T-helper 17 cell (primary cell): ENCODE measurements at places on chromosomes 11 and 22.
A peak's percentile ranks its signal among the peaks of the same experiment; 100 is the strongest.

- H3K4me3 ChIP-seq: no peak overlapping the region
- no peak for DNase-seq
- H3K27me3 ChIP-seq: no peaks in the 10 kb centered on the region
- H3K36me3 ChIP-seq: peaks cover 5% of the 10 kb centered on the region
Measured at GRCh38 chr22:50206599-50206998, 5.8 kb downstream of the SELENOO start.

DNA sequence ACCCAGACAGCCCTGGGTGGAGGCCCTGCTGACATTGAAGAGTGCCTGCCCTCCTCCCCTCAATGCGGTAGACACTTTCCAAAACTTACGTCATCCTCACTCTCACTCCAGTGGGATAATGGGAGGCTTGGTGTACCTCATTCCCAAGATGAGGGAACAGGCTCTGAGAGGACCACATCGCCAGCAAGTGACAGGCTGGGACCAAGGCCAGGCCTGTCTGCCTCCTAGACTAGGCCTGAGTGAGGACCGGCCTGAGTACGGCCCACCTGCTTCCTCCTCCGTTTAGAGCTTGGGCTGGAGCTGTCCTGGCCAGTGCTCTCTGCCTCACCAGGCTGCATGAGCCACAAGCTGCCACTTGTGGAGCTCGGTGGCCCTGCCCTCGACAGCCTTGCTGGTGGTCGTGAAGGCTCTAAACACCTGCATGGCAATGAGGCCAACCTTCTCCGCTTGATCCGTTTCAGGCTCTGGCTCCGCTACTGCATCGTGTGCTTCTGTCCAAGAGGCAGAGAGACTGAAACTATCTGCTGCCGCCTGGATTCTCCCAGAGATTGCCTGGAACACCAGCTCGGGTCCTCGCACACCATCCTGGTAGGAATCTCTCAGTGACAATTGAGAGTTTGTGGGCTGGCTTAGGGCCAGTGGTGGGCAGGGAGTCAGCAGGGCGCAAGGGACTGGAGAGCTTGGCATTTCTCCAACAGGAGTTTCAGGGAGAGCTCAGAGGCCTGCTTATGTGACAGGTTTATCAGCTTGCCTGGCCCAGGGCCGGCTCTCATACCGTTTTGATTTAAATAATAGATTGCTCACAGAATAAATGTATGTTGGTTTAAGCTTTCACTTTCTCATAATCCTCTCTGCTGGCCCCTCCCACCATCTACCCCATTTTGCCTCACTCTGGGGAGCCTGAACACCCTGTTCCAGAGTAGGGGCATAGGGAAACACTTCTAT, 9.4 kb downstream of the LRRC75B start:
- no peak overlapping the region for H3K27ac ChIP-seq
- H3K4me3 ChIP-seq: no peak overlapping the region
- no peaks in the 10 kb centered on the region for H3K36me3 ChIP-seq
- no peaks in the 10 kb centered on the region for H3K27me3 ChIP-seq
- H3K4me1 ChIP-seq: peaks cover 1% of the 10 kb centered on the region

GRCh38 chr22:27019827-27020226, 362.4 kb downstream of the MIAT start:
- H3K27me3 ChIP-seq: peaks cover 14% of the 10 kb centered on the region
- H3K4me3 ChIP-seq: no peak overlapping the region
- no peaks in the 10 kb centered on the region for H3K4me1 ChIP-seq

DNA sequence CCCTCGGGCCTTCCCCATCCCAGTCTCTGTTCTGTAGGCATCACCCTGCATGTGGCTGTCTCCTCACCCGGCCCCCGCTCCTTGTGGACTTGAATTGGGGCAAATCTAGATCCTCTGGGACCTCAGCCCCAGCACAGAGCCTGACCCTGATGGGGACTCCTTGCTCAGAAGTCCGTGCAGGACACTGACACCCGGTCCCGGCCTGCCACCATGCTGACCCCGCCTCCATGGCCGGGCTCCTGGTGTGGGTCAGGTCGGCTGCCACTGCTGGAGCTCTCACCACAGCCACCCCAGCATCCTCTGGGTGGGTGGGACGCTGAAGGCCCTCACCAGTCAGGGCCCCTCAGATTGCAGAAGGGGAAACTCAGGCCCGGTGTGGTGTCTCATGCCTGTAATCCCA, 1.8 kb downstream of the IGLL1 start:
- H3K4me1 ChIP-seq: peaks cover 6% of the 10 kb centered on the region
- no peak for DNase-seq
- peaks cover 45% of the 10 kb centered on the region for H3K27me3 ChIP-seq
- no peak overlapping the region for H3K4me3 ChIP-seq
- H3K36me3 ChIP-seq: peaks cover 8% of the 10 kb centered on the region

DNA sequence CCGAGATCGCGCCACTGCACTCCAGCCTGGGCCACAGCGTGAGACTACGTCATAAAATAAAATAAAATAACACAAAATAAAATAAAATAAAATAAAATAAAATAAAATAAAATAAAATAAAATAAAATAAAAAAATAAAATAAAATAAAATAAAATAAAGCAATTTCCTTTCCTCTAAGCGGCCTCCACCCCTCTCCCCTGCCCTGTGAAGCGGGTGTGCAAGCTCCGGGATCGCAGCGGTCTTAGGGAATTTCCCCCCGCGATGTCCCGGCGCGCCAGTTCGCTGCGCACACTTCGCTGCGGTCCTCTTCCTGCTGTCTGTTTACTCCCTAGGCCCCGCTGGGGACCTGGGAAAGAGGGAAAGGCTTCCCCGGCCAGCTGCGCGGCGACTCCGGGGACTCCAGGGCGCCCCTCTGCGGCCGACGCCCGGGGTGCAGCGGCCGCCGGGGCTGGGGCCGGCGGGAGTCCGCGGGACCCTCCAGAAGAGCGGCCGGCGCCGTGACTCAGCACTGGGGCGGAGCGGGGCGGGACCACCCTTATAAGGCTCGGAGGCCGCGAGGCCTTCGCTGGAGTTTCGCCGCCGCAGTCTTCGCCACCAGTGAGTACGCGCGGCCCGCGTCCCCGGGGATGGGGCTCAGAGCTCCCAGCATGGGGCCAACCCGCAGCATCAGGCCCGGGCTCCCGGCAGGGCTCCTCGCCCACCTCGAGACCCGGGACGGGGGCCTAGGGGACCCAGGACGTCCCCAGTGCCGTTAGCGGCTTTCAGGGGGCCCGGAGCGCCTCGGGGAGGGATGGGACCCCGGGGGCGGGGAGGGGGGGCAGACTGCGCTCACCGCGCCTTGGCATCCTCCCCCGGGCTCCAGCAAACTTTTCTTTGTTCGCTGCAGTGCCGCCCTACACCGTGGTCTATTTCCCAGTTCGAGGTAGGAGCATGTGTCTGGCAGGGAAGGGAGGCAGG, at the start of gene GSTP1:
TSS of gene GSTP1 (plus strand) at position 566 of the 958 bp plus-strand sequence. CDS start at position 598, 32 bp downstream.
- peak within 1 kb of the TSS; percentile 90 for H3K4me3 ChIP-seq
- H3K4me1 ChIP-seq: peaks cover 31% of the 10 kb centered on the region
- DNase-seq: peak; percentile 62
- peak within 1 kb of the TSS; percentile 81 for H3K27ac ChIP-seq

GRCh38 chr22:28710107-28710506, 30.5 kb upstream of the TTC28 start:
- peaks cover 3% of the 10 kb centered on the region for H3K36me3 ChIP-seq
- H3K27ac ChIP-seq: no peak overlapping the region
- no peaks in the 10 kb centered on the region for H3K4me1 ChIP-seq
- DNase-seq: no peak
- no peak overlapping the region for H3K4me3 ChIP-seq

DNA sequence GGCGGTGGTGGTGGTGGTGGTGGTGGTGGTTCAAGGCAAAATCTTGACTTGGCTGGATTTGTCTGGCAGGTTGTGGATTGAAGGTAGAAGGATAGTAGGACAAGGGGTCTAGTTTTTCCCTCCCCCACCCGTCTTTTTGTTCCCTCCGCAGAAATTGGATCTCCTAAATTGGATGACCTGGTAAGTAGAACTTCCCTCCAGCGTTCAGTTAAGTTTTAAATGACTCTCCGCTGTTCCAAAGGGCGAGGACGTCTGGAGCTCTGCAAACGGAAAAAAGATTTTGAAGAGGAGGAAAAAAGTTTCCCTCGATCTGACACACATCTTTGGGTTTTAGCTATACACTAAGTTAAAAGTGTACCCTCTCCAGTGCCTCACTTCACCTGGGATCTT, 422 bp upstream of the LGR4 start:
- H3K27ac ChIP-seq: peak overlapping the region; percentile 77
- H3K4me3 ChIP-seq: peak overlapping the region; percentile 100
- peaks cover 16% of the 10 kb centered on the region for H3K4me1 ChIP-seq
- peaks cover 3% of the 10 kb centered on the region for H3K36me3 ChIP-seq

- no peaks in the 10 kb centered on the region for H3K4me1 ChIP-seq
- H3K27me3 ChIP-seq: no peaks in the 10 kb centered on the region
- no peak for DNase-seq
- H3K27ac ChIP-seq: no peak overlapping the region
- no peaks in the 10 kb centered on the region for H3K36me3 ChIP-seq
Measured at GRCh38 chr11:39113606-39114005, 2345.8 kb downstream of the LRRC4C start.

DNA sequence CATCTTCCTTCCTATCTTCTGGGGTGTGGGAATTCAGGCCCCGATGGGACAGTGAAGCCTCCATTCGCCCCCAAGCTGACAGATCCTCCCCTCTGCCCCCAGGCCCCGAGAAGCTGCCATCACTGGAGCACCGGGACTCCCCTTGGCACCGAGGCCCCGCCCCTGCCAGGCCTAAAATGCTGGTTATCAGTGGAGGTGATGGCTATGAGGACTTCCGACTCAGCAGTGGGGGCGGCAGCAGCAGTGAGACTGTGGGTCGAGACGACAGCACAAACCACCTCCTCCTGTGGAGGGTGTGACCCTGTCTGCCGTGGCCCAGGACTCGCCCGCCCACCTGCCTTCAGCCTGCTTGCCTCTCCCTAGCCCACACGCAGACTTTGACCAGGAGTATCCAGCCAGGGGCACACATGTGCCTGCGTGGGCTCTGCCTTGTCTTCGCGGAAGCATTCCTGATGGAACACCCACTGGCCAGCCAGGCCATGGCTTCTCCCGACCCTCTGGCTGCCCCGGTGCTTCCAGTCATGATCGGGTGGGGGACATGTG, 8.6 kb upstream of the RELT start:
- H3K4me3 ChIP-seq: no peak overlapping the region
- H3K27ac ChIP-seq: peak overlapping the region; percentile 99
- no peaks in the 10 kb centered on the region for H3K36me3 ChIP-seq
- peaks cover 21% of the 10 kb centered on the region for H3K4me1 ChIP-seq
- H3K27me3 ChIP-seq: no peaks in the 10 kb centered on the region
- DNase-seq: no peak

- peaks cover 6% of the 10 kb centered on the region for H3K4me1 ChIP-seq
- H3K36me3 ChIP-seq: peaks cover 2% of the 10 kb centered on the region
- no peak for DNase-seq
- peak overlapping the region; percentile 53 for H3K27ac ChIP-seq
Measured at GRCh38 chr11:7889985-7890384, 41.1 kb downstream of the OR10A6 start.

DNA sequence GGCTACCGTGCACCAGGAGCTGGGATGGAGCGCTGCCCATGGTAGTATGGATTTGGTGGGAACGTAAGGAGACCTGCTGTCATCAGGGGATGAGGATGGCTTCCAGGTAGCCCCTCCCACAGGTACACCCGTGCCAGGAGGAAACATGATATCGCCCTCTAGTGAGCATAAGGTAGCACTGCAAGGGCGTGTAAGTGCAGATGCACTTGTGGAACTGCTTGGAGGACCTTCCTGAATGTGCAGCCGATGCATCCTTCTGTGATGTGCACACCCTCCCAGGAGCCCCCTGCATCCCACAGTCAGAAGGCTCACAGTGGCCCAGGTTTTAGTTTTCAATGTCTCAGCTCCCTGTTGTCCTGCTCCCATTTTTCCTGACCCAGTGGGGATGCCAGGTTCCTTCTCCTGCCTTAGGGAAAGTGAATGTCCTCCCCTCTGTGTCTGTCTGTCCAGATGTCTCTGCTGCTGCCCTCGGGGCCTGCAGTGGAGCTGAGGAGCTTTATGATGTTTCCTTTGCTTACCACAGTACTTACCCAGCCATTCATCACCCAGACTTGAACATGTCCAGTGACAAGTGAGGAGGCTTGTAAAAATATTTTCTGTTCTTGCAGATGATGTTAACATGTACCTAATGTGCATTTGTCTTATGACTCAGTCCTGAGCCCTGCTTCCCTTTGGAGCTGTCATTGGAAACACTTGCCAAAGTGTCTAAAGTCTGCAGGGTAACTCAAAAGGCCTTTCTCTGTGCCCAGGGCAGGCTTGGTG, 49.2 kb downstream of the DBX1 start:
- peaks cover 6% of the 10 kb centered on the region for H3K27me3 ChIP-seq
- no peak overlapping the region for H3K4me3 ChIP-seq
- peaks cover 8% of the 10 kb centered on the region for H3K4me1 ChIP-seq
- H3K27ac ChIP-seq: no peak overlapping the region
- H3K36me3 ChIP-seq: no peaks in the 10 kb centered on the region
- no peak for DNase-seq

- no peaks in the 10 kb centered on the region for H3K36me3 ChIP-seq
- H3K4me3 ChIP-seq: no peak overlapping the region
- H3K27me3 ChIP-seq: peaks cover 11% of the 10 kb centered on the region
- DNase-seq: no peak
Measured at GRCh38 chr22:45469281-45470073, 33.2 kb upstream of the FBLN1 start.

DNA sequence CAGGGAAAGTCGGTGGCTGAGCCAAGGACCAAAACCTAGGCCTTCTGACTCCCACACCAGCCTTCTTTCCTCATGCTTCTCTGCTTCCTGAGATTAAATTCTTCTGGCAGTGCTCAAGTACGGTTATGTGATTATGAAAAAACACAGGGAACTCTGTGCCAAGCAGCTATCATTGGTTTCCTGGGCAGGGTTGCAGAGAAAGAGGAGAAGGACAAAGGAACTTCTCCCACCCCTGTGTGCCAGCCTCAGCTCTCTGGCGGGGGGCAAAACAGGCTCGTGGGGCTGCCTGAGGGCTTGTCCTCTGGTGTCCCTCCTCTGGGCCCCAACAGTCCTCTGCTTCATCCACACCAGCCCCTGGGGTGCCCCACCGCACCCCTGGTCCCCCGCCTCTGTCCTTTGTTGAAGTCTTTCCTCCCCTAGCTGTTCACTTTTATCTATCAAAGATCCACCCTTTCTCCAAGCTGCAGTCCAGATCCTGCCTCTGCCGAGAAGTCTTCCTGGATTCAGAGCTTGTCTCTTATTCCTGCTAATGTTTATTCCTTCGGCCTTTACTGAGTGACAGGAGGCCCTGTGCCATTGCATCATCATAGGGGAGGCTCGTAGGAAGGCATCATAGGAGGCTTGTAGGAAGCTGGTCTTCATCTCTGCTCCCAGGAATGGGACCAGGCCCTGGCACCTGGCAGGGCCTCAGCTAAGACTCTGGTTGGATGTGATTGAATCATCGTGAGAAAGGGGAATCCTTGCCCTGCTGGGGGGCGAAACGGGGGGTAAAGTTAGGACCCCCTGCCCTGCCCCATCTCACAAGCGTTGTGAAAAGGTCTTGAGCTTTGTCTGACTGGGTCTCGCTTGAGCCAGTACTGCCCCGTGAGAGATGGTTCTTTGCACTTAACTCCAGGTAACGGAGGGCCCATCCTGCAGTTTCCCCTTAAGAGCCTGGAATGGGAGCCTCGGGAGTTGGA, 11.5 kb upstream of the FTH1 start:
- no peak overlapping the region for H3K4me3 ChIP-seq
- H3K27me3 ChIP-seq: no peaks in the 10 kb centered on the region
- peak overlapping the region; percentile 39 for H3K27ac ChIP-seq
- DNase-seq: no peak
- no peaks in the 10 kb centered on the region for H3K36me3 ChIP-seq

GRCh38 chr11:120517801-120518291, 6.3 kb downstream of the GRIK4 start:
- H3K27ac ChIP-seq: no peak overlapping the region
- peaks cover 75% of the 10 kb centered on the region for H3K27me3 ChIP-seq
- peaks cover 7% of the 10 kb centered on the region for H3K4me1 ChIP-seq
- peaks cover 4% of the 10 kb centered on the region for H3K36me3 ChIP-seq
